SW 1271 (cell line): ENCODE measurements at places on chromosomes 11 and 22.

DNA sequence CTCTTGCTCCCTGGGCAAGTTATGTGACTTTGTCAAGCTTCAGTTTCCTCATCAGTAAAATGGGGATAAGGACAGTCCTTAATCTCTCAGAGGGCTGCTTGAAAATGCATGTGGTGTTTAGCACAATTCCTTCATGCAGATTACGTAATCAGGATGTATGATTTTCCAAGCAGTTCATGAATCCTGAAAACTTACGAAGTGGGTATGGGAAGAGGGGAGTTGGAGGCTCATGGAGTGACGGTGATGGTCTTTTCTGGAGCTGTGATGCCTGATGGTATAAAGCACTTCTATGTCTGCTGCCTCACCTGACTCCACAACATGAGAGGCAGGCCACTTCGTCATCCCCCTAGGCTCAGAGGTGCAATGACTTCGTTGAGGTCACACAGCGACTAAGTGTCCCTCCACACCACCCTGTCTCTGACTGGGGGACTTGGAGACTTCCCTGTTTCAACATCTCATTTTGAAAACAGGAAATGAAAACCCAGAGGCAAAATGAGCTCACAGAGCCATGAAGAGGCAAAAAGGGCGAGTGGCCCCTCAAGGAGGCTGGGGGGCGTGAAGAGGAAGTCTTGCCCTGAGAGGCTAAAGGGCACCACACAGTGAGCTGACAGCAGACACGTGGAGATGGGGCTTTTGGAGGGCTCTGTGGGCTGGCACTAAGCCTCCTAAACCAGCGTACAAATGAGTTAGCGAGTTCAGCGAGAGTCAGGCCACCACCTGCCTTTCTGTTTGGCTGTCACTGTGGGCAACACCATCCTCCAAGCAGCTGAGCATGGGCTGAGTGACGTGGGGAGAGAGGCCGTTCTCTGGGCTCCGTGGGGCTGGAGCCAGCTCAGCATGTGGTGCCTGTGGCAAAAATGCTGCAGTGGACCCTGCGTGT, 10.1 kb downstream of the MCM5 start:
- no peak for DNase-seq

- no peak for DNase-seq
Observed at GRCh38 chr11:19398772-19399527, 158.2 kb upstream of the E2F8 start.

- no peak for DNase-seq
Observed at GRCh38 chr11:132809070-132809469, 723.2 kb downstream of the OPCML start.

GRCh38 chr22:44211946-44212930, 31.5 kb downstream of the PARVG start:
- no peak for DNase-seq

GRCh38 chr11:131311776-131312514, 58.5 kb upstream of the NTM start:
- DNase-seq, result no peak

DNA sequence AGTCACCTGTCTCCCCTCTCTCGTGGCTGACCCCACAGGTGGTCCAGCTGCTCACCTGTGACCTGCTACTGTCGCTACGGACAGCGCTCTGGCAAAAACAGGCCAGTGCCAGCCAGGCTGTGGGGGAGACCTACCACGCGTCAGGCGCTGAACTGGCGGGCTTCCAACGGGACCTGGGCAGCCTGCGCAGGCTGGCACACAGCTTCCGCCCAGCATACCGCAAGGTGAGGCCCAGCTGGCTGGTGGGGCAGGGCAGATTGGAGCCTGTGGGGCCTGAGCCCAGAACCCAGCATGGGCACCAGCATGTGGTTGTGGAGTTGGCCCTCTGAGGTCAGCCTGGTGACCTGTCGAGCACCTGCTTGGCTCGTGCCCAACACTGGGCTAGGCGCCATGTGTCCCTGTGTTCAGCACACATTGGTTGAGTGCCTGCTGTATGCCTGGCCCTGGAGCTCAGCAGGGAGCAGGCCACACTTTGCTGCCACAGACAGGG, 11.9 kb downstream of the SHISA8 start:
- DNase-seq, result no peak

GRCh38 chr22:50221410-50222300, 20.8 kb downstream of the SELENOO start:
- no peak for DNase-seq

DNA sequence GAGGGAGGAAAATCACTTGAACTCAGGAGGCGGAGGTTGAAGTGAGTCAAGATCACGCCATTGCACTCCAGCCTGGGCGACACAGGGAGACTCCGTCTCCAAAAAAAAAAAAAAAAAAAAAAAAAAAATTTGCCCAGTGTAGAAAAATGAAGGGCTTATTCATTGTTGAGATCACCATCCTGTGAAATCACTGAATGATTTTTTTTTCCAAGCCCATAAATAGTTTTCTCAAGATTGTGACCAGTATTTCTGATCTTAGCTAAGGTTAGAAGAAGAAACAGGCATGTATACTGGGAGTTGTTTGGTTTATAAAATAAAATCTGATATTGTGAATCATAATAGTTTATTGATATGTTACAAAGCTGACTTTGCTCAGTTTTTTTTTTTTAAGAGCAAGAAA, 269.4 kb downstream of the CADM1 start:
- no peak for DNase-seq

DNA sequence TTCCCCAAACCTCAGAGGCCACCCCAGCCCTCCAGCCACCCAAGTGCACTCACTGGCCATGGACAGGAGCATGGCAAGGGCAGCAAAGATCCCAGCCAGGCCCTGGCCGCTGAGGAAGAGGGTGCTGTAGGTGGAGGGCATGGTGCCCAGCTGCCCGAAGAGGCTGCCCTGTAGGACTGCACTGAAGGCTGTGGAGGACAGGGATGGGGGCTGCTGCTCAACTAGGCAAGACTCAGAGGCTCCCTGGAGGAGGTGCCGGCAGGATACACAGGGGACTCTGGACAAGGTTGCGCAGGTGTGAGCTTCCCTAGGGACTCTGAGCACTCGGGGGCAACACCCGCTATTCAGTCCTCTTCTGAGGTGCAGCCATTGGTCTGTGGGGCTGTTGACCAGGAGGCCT, 3.1 kb downstream of the SLC29A2 start:
- DNase-seq, result no peak

- no peak for DNase-seq
Observed at GRCh38 chr11:60498853-60499252, 6.3 kb downstream of the MS4A12 start.

GRCh38 chr11:117731722-117732290, 65.2 kb downstream of the DSCAML1 start:
- no peak for DNase-seq

DNA sequence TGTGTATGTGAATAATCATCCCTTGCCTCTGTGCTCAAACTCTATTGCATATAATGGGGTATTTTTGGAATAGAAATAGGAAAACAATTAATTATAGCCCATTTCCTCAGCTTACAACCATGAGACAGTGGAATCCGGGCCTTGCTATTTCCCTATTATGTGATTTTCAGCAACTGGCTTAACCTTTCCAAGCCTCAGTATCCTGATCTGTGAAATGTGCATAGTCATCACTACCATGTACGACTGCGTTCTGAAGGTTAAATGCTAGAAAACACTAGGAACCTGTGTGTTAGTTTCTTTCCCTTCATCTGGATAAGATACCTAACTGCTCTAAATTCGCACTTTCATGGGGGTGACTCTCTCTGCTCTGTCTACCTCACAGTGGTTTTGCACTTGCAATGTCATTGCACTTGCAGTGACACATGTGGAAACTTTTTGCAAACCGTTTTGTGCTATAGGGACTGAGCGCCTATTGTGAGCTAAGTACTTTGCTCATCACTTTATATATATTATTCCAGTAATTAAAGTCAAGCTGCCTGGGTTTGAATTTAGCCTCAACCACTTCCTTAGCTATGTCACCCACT, 48.3 kb downstream of the IRAG1 start:
- no peak for DNase-seq

- DNase-seq, result no peak
Observed at GRCh38 chr11:64026575-64027205, 9.0 kb upstream of the FLRT1 start.

DNA sequence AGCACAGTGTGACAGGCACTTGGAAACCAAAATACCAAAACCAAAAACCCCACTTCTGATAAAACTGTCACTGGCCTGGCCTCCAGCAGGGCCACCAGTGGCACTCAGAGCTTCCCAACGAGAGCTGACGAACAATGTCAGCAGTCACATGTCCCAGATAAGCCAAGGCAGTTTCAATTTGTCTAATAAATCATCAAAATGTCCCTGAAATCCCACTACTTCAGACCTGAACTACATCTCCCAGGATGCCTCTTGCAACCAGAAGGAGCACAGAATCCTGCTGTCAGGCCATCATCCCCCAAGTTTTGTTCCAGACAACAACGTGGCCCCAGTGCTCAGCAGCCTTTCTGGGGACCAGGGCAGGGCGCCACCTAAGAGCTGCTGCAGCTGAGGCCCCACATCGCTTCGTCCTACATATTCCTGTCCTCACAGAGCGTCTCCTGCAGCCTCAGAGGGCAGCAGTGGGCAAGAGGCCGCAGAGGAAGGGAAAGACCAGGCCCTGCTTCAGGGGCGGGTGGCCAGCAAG, 25.1 kb downstream of the LRFN4 start:
- no peak for DNase-seq

GRCh38 chr11:16984229-16984628, 30.0 kb downstream of the PLEKHA7 start:
- DNase-seq, result no peak

DNA sequence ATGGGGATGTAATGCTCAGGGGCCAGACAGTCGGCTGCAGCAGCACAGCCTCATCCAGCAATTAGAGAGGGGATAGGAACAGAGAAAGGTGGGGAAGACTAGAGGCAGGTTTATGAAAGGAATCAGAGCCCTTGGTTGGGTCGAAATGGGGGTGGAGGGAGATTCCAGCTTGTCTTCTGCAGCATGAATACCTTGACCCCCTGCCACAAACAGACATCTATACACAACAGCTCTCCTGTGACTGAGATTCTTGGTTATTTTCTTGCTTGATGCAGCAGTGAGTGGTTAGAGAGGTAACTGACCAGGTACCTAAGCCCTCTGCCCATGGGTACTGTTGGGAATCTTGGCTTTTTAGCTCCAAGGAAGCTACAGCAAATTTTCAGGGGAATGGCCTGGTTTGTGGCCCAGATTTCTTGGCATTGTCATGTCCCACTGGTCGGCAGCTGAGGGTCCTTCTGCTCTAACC, at the start of gene TRIM49D1:
TSS of gene TRIM49D1 (minus strand) at position 51 of the 466 bp plus-strand sequence. CDS start 4,535 bp downstream, outside the sequence.
- no peak for DNase-seq

DNA sequence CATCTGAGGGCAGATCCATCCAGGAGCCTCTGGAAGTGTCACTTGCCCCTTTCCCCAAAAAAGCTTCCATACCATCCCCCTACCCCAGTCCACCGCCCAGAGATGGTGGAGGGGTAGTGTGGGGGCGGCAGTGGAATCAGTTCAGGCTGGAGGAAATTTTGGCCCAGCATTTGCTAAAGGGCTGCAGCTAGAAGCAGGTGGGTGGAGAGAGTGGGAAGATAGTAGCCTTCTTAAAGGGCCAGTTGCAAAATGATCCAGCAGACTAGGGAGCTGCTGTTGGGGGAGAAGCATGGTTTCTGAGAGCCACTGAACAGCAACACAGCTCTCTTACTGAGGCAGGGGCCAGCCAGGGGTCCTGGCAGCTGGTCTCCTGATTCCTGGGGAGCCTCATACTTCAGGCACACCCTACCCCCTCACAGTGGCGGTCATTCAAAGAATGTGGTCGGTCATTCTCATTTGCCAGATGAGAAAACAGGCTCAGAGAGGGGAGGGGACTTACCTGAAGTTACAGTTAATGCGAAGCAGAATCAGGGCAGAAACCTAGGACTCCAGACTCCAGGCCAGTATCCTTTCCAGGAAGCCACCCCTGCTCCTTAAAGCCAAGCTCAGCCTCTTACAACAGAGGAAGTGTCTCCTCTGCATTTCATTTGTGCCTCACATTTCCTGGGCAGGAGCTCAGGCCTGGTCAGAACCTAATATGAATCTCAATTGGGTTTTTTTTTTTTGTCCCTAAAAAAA, 5.4 kb downstream of the SEC14L2 start:
- DNase-seq, result no peak

DNA sequence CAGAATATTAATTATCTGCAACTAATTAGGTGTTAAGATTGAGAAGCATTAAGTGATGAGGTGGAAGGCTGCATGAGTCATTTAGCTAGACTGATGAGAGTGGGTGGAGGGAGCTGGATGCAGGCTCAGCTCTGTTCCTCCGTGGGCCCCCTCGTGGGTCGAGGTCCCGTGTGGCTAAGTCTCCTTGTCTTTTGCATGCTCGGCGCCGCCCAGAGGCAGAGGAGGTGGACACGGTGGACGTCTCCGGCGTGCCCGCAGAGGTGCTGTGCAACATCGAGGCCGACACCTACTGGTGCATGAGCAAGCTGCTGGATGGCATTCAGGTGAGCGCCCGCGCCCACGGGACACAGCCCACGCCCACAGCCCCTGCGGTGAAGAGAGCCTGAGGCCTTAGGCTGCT, 211.6 kb downstream of the TBC1D22A start:
- no peak for DNase-seq

- no peak for DNase-seq
Observed at GRCh38 chr11:112570333-112570732, 309.7 kb upstream of the PLET1 start.

DNA sequence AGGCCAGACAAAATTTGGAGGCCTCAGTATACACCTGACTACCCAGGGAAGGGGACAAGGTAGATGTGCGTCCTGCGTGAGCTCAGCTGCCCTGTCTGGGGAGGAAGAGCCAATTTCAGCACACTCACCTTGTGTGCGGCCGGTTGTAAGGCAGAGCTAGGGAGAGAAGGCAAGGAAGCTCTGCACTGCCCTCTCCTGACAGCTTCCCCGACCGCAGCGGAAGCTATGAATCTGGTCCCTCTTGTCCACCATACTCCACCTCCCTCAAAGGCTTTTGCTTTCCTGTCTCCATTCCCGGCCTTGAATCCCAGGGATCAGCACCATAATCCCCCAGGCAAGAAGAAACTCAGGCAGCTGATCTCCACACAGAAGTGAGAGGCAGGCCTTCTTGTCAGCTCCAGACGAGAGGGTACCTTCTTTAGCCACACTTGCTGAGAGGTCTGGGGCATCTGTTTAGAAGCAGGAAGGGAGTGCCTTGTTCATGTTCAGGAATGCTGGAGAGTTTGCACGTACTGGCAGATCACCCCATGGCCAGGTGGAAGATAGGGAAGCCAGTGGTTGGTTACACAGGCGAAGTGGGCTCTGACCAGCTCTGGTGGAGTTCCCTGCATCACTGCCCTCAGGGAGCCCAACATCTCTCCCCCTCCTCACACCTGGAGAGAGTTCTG, 62.5 kb downstream of the FEZ1 start:
- no peak for DNase-seq

DNA sequence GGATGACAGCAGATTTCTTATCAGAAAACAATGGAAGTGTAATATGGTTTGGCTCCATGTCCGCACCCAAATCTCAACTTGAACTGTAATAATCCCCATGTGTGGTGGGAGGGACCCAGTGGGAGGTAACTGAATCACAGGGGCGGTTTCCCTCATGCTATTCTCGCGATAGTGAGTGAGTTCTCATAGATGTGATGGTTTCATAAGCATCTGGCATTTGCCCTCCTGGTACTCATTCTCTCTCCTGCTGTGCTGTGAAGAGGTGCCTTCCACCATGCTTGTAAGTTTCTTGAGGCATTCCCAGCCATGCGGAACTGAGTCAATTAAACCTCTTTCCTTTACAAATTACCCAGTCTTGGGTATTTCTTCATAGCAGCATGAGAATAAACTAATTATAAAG, 81.0 kb upstream of the SCUBE2 start:
- DNase-seq, result no peak

GRCh38 chr22:38759005-38759404, 3.2 kb upstream of the SUN2 start:
- DNase-seq, result no peak
